PC-9 (cell line): ENCODE measurements at places on chromosomes 2 and 18.

DNA sequence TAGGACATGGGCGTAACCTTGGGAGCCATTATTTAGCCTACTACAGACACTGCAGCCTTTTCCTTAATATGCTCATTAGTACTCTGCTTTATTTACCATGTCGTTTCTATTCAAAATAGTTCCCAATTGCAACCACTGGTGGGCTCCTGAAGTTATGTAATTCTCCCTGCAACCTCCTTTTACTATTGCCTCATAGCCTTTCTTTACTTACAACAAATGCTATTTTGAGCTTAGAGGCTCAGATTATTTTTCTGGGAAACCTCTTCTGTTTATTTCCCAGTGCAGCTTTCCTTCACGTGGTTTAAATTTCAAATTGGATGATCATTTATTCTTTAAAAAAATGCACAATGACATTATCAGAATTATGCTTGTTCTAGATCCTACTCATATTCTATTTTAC, 492.3 kb upstream of the TMEFF2 start:
- DNase-seq = no peak

GRCh38 chr2:60364491-60364890, 189.0 kb downstream of the BCL11A start:
- no peak for DNase-seq

- DNase-seq = no peak
These were observed 43.2 kb upstream of the FHL2 start for GRCh38 chr2:105442056-105442455.

- DNase-seq = peak; percentile 24
These were observed 8.6 kb upstream of the RNF152 start for GRCh38 chr18:61901323-61901986.

DNA sequence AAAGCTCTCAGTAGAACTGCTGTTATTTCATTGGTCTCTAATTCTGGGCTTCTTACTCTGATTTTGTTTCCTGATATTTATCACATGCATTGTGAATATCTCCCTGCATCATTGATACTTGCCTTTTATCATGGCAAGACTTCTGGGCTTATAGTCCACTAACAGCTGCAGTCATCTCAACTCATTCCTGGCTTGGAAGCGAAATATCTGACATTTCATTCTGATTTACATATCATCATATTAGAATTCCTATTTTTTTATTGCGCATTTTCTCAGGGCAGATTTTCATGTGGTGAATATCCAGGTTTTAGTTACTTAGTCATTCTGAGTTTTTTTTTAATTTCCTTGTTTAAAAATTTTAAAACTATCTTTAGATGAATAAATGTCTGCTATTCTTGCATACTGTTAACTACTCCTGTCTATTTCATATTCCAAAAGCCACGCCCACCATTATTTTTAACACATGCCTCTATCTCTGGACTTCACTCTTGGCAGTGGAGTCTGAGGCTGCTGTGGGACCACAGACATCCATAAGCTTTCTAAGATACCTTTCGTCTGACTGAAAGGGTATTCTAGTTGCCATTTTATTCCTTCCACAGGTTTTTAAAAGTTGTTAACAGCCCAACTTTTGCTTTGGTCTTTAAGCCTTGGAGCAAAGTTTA, 164.5 kb downstream of the IRS1 start:
- no peak for DNase-seq

- DNase-seq = peak; percentile 16
These were observed 36.8 kb upstream of the GPD2 start for GRCh38 chr2:156399224-156399949.

- no peak for DNase-seq
These were observed 7.9 kb downstream of the NEUROD1 start for GRCh38 chr2:181672255-181673008.

DNA sequence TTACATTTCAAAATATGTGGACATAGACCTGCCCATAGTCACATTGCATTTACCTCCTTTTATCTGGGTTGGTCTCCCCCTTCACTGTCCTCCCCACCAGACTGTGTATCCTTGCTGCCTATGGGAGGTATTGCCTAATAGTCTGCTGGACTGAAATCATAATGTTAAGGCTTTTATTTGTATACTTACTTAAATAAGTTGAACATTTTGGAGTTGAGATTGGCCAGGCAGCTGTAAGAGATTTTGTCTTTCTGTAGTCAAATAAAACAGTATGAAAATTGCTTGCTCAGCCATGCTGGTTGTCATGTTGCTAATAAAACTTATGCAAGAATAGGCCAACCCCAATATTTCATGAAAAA, 280.9 kb downstream of the PTPRM start:
- no peak for DNase-seq

GRCh38 chr2:184993746-184994145, 395.4 kb downstream of the ZNF804A start:
- DNase-seq = no peak

- DNase-seq = no peak
These were observed 7.7 kb upstream of the MARCHF4 start for GRCh38 chr2:216379977-216380376.

GRCh38 chr2:72891091-72891818, 4.0 kb downstream of the SPR start:
- no peak for DNase-seq

DNA sequence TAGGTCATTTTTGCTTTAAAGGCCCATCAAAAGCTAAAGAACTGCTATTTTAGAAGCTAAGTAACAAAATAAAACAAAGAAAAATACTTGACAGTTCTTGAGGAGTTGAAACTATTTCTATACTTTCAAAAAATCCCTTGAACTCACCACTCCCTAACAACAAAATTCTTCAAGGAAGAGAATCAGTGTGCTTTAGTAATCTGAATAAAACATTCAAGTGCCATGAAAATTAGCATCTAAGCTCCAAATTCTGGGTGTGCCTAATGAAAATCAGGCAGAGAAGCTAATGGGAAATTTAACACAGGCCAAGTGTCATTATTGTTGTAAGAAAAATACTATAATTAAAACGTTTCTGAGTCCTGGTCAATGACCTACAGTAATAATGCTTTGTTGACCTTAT, 456.3 kb downstream of the ZEB2 start:
- no peak for DNase-seq

- no peak for DNase-seq
These were observed 32.5 kb upstream of the FOSL2 start for GRCh38 chr2:28360058-28360717.

- DNase-seq = no peak
These were observed 60.7 kb upstream of the ITGA6 start for GRCh38 chr2:172366596-172367150.

- DNase-seq = no peak
These were observed 254.9 kb downstream of the PAX3 start for GRCh38 chr2:222043897-222044296.

- peak; percentile 9 for DNase-seq
These were observed 195.5 kb downstream of the L3MBTL4 start for GRCh38 chr18:6219116-6219717.

DNA sequence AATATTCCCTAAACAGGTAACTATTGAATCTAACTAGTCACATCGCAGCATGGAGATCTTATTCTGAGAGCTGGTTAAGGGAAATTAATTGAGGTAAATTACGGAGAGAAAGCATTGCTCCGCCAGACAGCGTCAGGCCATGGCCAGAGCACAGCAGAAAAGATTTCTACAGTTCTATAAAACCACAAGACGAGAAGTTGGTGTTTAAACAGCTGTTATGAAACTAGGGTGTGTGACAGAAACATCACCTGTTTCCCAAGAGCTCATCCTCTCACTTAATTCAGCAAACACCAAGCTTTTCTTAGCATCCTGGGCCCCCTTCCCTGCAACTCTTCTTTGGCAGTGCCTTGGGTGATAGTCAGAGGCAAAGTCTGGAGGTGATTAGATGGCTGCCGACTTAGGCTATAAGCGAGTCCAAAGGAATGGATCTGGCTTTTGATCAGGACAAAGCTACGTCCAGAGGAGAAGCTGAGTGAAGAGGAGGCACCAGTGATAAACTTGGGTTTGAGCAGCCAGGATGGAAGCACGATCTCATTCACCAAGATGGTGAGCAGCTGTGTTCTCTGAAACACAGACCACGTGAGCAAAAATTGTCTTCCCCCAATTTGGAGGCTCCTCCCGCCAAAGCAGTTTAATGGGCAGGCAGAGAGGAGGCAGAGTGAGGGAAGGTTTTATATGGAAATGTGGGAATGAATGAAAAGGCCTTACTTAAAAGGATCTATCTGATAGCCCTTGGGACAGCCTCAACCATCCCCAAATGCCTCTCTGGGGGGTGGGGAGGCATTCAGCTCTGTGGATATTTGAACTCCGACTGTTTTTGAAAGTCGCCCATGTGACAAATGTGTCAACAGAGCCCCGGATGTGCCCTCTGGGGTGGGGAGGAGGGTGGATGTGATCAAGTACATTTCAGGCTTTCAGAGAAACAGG, 57.8 kb downstream of the PKDCC start:
- no peak for DNase-seq

DNA sequence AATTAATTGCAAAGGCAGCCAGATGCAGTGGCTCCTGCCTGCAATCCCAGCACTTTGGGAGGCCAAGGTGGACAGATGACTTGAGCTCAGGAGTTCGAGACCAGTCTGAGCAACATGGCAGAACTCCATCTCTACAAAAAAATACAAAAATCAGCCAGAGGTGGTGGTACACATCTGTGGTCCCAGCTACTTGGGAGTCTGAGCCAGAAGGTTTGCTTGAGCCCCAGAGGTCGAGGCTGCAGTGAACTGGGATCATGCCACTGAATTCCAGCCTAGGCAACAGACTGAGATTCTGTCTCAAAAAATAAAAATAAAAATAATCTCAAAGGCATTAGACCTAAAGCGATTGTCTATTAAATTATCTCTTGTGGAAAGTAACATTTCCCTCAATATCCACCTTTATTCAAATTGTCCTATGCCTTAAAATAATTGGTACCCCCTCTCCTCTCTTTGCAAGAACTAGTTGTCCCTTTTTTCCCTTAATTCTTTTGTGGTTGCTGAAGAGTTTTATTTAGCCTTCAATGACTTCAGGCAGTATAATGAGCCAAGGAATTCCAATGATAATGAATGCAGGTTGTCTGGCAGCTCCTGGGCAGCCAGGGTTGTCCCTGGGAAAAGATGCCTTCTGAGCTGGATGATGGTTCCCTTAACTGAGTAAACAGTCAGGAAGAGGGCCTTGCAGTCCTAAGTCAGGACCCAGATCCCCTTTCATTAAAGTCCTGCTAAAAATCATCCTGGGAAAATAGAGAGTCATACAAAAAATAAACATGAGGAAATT, 32.2 kb downstream of the GPR75 start:
- no peak for DNase-seq

DNA sequence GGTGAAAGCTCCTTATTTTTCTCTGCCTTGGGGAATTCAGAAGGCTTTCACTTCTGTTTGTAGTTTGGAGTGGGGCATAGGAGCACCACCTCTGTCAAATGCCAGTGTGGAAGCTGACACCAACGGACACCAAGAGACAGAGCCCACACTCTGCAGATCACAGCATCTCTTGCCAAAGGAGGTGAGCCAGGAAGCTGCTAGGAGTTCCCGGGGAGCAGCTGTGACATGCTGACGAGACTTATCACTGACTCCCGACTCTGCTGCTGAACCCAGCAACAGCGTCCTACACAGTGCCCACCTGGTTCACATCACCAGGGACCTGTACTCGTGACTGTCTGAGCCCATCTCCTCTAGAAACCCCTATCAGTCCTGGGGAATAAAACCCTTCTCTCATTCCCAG, 8.1 kb downstream of the TEX51 start:
- no peak for DNase-seq

DNA sequence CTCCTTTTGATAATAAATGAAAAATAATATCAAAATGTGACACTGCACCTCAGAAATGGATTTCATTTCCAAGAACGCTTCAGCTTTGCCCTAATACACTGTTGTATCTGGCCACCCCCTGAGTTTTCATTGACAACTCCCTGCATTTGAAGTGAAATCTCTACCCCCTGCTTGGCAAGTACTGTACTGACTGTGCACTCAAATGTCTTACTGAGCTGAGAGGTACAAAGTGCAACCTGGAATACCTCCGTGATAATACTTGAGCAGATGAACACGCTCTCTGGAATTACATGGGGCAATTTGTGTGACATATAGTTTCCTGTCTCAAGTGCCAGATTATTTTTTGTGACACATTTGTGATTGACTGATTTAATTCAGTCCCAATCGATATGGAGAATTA, 231.1 kb downstream of the LRP1B start:
- no peak for DNase-seq

- no peak for DNase-seq
These were observed 130.4 kb upstream of the NDUFV2 start for GRCh38 chr18:8972116-8972515.

GRCh38 chr2:45011121-45011520, 1.9 kb upstream of the SIX2 start:
- DNase-seq = no peak

DNA sequence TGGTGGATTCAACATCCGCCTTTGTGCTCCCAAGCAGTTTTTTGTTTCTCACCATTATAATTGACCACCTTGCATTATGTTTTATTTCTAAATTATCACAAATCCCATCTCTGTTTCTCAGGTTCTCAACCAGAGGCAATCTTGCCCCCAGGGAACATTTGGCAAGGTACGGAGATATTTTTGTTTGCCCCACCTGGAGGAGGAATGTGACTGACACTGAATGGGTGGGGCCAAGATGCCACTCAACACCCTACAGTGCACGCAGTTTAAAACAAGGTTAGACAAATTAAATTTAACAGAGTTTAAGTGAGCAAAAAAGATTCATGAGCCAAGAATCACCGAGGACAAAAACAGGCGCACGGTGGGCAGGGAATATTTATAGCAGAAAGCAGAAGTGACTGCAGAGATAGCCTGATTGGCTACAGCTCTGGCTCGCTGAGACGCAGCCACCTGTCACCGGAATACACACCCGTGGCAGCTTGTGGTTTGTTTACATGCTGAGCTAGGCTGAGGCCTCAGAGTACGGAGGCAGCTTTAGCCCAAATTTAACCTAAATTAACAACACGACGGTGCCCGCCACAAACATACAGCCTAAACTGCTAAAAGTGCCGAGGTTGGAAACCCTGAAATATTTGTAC, 150.0 kb upstream of the ALKAL2 start:
- peak; percentile 89 for DNase-seq

- no peak for DNase-seq
These were observed 138.6 kb downstream of the DTNA start for GRCh38 chr18:34848695-34849094.

DNA sequence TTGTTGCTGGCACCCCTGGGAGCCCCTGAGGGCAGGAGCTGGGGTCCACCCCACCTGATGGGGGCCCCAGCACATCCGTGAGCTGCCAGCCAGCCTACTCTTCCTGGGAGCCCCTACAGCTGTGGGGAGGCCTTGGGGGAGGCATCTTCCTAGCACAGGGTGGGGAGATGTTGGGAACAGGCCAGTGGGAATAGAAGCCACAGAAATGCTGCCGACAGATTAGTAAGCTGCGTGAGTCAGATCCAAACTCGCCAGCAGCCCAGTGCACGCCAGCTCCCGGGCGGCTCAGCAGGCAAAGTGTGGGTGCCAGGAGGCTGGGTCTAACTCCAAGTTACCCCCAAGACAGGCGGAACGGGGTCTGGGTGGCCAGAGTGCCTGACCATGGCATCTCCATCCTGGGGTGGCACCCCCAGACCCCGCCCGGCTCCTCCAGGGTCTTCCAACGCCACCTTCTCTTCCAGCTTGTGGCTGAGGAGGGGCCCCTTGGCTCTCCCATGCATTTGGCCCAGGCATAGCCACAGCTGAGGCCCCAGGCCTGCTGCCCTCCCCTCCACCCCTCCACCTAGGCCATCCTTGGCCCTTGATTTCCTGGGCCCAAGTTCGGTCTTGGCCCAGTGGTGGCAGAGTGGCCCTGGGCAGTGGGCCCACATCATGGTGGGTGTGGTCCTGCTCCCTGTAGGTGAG, 15.3 kb downstream of the CROCC2 start:
- DNase-seq = peak; percentile 65
